CD4-positive, alpha-beta T cell treated with Interleukin-10 for 1 hour (primary cell): ENCODE measurements at places on chromosomes 6 and 20.
A peak's percentile ranks its signal among the peaks of the same experiment; 100 is the strongest.

GRCh38 chr20:24953621-24954133 is 4.6 kb downstream of the CST7 start:
- peak; percentile 52 for DNase-seq

GRCh38 chr20:59988141-59988540 is 29.9 kb downstream of the CDH26 start:
- DNase-seq = no peak

DNA sequence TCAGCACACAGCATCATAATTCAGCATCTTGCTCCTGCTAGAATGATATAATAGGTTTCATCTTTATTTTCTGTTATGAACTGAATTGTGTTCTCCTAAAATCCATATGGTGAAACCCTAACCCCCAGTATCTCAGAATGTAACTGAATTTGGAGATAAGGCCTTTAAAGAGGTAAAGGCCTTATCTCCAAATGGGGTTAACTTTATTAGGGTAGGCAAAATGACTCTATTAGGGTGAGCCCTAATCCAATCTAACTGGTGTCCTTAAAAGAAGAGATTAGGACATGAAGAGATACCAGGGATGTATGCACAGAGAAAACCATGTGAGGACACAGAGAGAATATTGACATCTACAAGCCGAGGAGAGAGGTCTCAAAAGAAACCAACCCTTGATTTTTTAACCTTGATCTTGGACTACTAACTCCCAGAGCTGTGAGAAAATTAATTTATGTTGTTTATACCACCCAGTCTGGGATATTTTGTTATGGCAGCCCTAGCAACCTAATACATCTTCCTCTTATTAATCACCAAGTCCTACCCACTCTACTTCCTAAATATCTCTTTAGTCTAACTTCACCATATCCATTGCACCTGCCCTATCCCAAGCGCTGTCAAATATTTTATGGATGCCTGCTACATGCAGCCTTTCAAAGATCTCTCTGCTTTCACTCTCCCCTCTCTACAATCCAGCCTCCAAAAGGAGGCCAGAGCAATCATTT is 8.5 kb upstream of the MRS2 start:
- no peak for DNase-seq

GRCh38 chr20:63636752-63637628 is 10.1 kb upstream of the GMEB2 start:
- DNase-seq = no peak

- no peak for DNase-seq
These were observed 4.5 kb upstream of the ZNF451 start for GRCh38 chr6:57085471-57085870.

GRCh38 chr6:43759907-43760206 is 10.2 kb upstream of the VEGFA start:
- DNase-seq = no peak

GRCh38 chr6:165135889-165136288 is 173.5 kb downstream of the C6orf118 start:
- no peak for DNase-seq

GRCh38 chr6:44593539-44593944 is 206.0 kb downstream of the CDC5L start:
- peak; percentile 52 for DNase-seq

GRCh38 chr6:21279619-21280018 is 313.9 kb upstream of the SOX4 start:
- DNase-seq = no peak

DNA sequence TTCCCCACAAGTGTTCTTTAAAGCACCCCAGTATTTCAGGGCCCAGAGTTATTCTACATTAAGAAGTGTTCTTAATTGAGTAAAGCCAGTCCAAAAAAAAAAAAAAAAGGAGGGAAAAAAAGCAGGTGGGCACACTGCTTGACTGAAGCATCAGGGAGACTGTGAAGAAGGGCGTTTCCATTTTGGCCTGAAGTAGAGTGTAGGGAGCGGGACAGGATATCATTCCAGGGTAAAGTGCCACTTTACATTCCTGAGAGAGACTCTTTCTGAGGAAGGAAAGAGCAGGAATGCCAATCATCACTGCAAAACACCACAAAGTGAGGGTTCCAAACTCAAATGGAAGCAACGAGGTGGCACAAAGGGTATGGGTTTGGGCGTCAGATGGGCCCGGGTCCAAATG is 54.1 kb upstream of the BEND6 start:
- DNase-seq = no peak

DNA sequence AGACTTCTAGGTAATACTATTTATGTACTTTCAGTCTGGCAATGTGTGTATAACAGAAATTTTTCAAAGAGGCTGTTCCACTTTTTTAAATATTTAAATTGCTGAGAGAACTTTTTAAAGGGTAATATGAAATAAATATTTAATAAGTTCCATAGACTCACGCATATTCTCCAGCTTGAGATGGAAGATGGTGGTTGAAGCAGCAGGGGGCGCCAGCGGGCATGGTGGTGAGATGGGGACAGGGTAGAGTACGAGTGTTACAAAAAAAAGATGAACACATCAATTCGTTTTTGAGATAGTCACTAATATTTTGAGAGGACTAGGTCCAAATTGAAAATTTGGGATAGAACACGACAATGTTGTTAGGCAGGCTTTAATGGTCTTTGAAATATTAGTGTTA is 68.4 kb downstream of the RSPO3 start:
- peak; percentile 48 for DNase-seq

- no peak for DNase-seq
These were observed 7.5 kb downstream of the SMLR1 start for GRCh38 chr6:130834482-130835251.

- DNase-seq = no peak
These were observed 15.0 kb downstream of the GABBR1 start for GRCh38 chr6:29617782-29618554.

DNA sequence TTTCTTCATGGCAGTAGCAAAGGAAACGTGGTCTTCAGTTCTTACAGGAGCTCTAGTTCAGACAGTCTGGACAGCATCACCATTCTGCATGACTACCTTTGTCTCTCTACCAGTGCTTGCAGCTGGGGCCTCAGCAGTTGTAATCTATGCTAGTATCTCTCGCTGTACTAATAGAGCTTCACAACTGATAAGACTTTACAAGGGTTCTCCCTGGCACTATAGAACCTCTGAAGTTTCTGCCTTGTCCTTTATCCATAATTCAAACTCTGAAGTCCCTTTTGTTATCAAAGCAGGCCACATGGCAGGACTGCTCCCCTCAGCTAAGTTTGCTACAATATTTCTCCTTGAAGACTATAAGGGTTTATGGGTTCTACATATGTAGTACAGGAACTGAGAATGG is 842.1 kb upstream of the ADGRB3 start:
- no peak for DNase-seq
